ENCODE measurements at places on chromosomes 16 and 17. TPM values are rescaled to one million over a fixed set of nuclear protein-coding genes. Genes with fewer than 3 reads are reported as not detected.
A peak's percentile ranks its signal among the peaks of the same experiment; 100 is the strongest.

DNA sequence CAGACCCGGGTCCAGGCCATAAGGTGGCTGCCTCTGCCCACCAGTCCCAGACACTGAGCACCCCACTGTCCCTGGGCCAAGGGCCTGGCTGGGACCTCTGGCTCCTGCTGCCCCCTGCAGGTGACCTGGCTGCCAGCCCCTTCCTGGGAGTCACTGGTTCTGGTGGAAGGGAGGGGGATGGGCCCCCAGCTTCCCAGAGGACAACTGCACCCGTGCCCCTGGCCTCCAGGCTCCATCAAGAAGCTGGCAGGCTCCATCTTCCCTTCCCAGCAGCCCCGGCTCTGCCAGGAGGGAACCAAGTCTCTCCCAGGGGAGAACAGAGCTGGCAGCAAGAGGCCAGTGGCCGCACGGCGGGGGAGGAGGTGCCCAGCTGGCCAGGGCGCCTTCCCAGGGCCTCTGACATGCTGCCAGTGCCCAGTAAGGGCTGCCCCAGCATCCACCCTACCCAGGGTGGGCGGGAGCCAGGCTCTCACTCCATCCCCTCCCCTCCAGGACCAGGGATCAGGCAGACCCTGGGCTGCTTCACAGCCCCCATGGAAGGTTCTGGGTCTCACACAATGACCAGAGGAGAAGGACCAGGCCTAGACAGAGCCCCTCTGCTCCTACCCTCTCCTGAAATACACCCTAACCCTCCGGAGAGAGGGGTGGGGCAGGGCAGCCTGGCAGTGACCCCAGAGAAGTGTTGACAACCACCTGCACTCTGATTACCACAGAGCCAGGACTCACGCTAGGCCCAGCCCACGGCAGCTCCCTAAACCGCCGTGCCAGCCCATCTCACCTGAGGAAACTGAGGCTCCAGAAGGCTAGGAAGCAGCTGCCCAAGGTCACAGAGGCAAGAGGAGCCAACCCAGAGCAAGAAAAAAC, 3.6 kb downstream of the CLUH start:
- DNase-seq: no peak

PRAC2 gene
- total RNA-seq: not detected

GRCh38 chr17:15744885-15745284, 12.8 kb downstream of the TBC1D26 start:
- peak; percentile 33 for DNase-seq

DNA sequence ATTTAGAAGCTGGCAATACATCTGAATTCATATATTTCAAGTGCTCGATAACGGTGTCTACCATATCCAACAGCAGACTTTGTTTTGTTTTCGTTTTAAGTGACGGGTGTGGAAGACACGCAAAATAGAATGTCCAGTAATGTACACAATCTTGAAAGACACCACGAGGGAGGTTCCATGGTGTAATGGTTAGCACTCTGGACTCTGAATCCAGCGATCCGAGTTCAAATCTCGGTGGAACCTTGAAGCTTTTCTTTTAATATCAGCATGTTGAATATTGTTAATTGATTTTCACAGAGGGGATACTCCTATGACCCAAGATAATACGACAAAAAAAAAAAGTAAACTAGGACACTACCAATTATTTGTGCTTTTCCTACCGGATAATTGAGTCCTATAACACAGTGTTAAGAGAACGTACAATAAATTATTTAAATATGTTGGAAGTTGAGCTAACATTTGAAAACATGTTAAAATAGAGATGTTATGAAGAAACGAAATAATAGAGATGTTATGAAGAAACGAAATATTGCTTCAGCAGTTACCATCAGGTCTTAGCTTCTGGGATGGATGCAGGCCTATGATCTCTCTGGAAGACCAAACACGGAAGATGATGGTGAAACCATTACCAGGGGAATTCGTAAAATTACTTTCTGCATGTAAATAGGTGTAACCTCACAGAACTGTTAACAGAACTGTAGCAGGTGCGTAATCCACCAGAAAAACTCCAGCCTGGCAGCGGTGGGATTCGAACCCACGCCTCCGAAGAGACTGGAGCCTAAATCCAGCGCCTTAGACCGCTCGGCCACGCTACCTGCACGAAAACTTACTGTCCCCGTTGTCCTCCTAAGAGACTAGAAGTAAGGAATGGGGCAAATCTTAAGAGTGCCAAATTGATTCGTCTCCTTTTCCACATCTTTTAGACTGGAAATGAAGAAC, 1.5 kb upstream of the ALOXE3 start:
- DNase-seq: peak; percentile 88

DNA sequence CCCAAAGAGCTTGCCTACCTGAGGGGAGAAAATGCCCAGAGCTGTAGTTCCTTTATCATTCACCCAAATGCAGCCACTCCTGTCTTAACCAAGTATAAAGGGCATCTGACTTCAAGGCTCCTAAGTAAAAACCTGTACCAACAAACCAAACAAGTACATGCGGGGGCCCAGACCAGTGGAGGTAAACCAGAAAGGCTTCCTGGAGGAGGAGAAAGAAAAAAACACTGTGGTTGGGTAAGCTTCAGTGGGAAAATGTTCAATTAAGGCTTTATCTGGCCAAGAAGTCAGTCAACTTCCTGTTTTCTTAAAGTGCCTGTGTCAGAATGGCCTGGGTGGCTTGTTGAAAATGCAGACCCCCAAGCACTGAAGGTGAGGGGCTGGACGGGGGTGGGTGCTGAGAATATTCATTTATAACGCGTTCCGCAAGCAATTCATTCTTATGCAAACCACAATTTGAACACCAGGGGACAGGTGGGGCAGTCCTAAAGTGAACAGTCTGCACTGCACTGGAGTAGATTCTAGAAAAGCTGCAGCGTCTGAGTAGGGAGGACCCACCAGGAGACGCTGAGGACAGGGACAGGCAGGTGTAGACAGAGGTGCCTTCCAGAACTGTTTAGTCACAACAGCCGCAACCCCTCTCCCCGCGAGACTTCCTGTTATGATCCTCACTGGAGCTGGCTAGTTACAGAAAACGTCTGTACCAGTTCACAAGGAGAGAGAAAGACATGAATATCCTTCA, 467.1 kb downstream of the SOX9 start:
- DNase-seq: peak; percentile 76

KRTAP4-5 gene
- not detected for total RNA-seq

DNA sequence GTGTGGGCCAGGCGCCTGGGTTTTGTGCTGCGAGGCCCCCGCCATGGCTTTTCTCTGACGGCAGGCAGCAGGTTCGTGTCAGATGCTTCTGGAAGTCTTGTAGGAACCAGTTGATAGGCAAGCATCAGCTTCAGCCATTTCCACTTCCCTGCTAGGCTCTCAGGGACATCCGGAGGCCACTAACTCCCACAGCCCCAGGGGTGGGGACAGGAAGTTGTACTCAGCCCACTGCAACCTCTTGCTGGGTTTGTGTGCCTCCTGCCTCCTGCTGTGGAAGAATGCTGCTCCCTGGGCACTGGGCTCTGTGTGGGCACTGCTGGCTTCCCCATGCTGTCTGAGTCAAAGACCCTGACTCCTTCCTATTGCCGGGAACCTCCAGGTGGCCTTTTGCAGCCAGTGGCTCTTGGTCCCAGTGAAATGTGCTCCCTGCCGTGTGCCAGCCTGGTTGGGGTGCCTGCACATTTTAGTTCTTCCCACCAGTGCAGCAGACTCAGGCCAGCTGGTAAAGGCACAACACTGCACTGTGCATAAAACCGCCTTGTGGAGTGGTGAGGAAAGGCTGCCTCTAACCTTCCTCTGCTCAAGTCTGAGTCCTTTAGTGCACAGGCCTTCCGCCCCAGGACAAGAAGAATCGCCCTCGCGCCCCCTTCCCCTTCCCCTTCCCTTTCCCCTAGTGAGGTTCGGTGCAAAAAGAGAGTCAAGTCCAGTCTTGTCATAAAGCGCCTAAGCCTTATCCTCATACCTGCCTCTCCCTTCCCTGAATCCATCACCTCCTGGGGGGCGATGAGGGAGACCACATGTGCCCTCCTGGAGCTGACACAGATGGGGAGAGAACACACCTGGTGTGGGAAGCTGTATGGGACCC, 16.6 kb downstream of the LDHD start:
- DNase-seq: peak; percentile 55

DNA sequence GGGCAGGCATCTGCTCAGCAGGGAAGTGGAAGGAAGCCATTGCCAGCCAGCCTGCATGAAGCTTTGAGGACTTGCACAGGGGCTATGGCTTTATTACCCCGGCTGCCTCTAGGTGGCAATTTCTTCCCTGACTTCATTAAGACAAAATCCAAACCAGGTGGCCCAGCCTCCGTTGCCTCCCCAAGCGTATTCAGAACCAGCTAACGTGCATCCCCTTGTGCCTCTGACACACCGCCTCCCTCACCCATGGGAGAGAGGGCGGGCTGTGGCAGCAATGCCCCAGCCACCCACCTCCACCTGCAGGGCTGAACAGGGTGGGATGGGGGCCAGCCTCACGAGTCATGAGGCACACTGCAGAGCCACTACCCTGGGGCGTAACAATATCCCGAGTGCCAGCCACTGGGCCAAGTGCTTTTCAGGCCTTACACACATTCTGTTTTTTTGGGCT, 6.8 kb downstream of the KIFC3 start:
- DNase-seq: peak; percentile 44

SAMD14 gene
- total RNA-seq: 1.7 TPM

EVI2A gene
- 0.63 TPM for total RNA-seq

CRYM gene
- total RNA-seq: not detected

- no peak for DNase-seq
Measured at GRCh38 chr17:41054025-41054424, 1.0 kb downstream of the KRTAP2-2 start.

DNA sequence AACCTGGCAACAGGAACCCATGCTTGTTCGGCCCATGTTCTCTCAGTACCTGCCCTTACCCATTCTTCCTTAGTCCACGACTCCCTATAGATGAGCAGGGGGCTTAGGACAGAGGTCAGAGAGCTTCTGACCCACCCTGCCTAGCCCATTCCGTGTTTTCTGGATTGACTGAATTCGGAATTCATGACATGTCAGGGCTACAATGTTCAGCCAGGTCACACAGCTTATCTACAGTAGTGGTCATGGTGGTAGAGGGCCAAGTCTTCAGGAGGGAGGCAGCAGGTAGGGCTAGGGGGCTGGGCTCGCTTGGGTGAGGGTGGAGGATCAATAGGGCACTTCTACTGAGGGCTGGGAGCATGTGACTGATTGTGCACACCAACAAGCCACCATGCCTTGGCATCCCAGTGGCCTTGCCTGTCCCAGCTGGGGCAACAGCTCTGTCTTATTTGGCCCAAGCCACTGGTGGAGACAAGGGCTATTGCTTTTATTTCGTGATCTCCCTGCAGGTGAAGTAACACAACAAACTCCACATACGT, 3.1 kb downstream of the HEXIM2 start:
- DNase-seq: no peak

SEPTIN1 gene
- total RNA-seq: not detected

DNA sequence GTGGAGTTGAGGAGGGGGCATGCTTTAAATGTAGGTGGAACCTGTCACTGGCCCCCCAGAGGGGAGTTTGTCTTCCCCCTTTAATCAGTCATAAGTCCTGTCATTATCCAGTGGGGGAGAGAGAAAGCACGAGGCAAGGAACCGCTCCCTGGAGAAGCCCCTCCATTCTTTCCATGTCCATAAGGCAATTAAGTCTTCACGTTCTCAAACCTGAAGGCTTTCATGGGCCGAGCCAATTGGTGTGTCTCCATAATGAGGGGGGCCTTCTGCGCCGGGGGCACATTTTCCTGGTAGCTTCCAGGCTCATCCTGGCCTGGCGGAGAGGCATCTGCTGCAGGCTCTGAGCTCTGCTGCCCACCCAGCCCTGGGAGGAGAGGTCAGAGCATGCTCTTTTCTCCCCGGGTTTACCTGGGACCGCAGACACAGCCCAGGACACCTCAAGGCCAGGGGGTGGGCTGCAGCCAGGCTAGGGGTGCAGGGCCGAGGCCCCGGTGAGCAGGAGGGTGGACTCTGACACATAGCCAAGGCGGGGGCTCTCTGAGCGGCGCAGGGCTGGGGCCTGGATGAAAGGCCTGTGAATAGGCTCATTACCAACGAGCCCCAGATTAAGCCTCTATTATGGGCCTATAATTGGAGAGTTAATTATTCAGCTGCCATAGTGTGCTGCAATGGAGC, 42.5 kb downstream of the C16orf78 start:
- no peak for DNase-seq

DNA sequence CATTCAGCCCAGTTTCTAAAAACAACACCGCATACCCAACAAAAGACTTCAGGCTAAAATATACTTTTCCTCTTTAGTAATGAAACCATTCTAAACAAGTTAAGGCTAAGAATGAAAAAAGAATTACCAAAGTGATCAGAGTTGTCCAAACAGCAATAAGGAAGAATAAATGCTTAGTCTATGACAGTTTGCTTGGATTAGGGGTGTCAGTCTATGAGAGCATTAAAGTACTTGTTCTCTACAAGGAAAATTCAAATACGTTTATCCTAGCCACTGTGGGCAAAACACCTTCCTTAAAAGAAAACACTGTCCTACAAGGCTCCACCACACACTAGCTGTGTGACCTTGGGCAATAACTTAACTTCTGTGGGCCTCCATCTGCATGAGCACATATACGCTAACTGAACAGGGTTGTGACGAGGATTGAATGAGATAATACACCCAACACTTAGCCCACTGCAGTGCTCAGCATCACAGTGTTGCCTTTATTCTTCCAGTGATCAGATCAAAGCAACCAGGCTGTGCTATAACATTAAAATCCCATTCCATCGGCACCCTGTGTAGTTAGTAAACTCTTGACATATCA, 53.6 kb downstream of the TEX2 start:
- DNase-seq: no peak

DNA sequence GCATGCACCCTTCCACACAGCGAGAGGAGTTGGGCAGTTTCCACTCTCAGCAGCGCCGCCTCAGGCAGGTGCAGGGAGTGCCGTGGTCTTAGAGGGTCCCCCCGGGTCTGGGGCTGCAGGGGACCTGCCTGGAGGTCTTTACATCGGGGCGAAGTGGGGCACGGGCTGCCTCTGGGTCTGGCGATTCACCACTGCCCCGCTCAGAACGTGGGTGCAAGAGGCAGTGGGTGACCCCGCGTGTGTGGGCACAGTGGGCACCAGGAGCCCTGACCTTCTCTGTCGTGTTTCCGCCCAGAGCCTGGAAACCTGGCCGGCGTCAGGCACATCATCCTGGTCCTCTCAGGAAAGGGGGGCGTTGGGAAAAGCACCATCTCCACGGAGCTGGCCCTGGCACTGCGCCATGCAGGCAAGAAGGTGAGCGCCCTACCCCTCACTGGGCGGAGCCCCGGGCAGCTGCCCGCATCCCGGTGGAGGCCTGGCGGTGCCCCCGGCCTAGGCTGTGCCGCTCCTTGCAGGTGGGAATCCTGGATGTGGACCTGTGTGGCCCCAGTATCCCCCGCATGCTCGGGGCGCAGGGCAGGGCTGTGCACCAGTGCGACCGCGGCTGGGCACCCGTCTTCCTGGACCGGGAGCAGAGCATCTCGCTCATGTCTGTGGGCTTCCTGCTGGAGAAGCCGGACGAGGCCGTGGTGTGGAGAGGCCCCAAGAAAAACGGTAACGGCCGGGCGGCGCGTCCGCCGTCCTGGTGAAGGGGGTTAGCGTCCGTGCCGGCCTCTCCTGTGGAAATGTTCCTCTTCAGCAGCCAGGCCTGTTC, 3.7 kb downstream of the NUBP2 start:
- DNase-seq: peak; percentile 2

DNA sequence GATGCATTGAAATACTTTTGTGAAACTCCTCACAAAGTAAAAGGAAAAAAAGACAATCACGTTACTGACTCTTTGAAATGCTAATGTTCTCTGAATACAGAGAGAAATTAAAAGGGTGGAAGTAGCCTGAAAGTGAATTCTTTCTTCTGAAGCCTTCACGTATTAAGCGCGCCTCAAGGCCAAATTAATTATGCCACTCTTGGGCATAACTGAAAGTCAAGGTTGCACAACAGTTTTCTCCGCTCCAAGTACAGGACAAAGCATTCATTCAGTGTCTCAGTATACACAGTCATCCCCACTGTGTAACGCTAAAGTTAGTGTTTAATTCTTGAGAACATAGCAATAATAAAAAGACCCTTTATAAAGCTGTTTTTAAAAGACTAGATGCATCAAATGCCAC, 21.5 kb downstream of the PARN start:
- no peak for DNase-seq
